ENCODE measurements at places on chromosomes 12 and 14. TPM values are rescaled to one million over a fixed set of nuclear protein-coding genes. Genes with fewer than 3 reads are reported as not detected.

The POLR3B gene
- total RNA-seq: 24.4 TPM

The CLMN gene
- 91.9 TPM for total RNA-seq

The CLEC1A gene
- total RNA-seq: 5.4 TPM

The KRT73 gene
- not detected for total RNA-seq

The TMEM30B gene
- 34.0 TPM for total RNA-seq

The LRTM2 gene
- not detected for total RNA-seq

The BDKRB1 gene
- total RNA-seq: 1.4 TPM

The WNT5B gene
- 7.2 TPM for total RNA-seq

The RNASE1 gene
- 67.3 TPM for total RNA-seq

The FGF6 gene
- total RNA-seq: not detected

The TAS2R9 gene
- total RNA-seq: not detected

The ALKBH1 gene
- total RNA-seq: 16.0 TPM

The FAM177A1 gene
- total RNA-seq: 56.0 TPM

The FZD10 gene
- total RNA-seq: 5.9 TPM

The FAM181A gene
- not detected for total RNA-seq

Data from ureter (tissue), 1 donor.